ENCODE measurements at places on chromosomes 11 and 22. TPM values are rescaled to one million over a fixed set of nuclear protein-coding genes. Genes with fewer than 3 reads are reported as not detected.

The GGTLC2 gene
- not detected for total RNA-seq

The PIWIL4 gene
- total RNA-seq: 0.62 TPM

The MIAT gene
- total RNA-seq: 0.46 TPM

DNA sequence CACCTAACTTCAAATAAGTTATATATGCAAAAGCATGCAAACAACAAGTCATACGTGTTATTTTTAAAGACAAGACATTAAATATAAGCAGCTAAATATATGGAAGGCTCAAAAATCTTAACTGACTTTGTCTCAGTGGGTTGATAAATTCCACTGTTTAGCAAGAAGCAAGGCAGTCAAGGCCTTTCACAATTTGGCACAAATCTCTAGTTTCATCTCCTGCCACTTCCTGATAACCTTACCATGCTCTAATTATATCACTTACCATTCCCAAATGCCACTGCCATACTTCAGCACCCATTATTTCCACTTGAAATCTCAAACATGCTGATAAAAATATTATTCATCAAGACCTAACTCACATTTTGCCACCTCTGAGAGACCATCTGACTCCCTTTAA, 24.8 kb downstream of the DCUN1D5 start:
- no peaks in the 10 kb centered on the region for H3K27me3 ChIP-seq
- peaks cover 25% of the 10 kb centered on the region for H3K4me1 ChIP-seq
- H3K27ac ChIP-seq: no peak overlapping the region
- H3K36me3 ChIP-seq: peaks cover 4% of the 10 kb centered on the region

DNA sequence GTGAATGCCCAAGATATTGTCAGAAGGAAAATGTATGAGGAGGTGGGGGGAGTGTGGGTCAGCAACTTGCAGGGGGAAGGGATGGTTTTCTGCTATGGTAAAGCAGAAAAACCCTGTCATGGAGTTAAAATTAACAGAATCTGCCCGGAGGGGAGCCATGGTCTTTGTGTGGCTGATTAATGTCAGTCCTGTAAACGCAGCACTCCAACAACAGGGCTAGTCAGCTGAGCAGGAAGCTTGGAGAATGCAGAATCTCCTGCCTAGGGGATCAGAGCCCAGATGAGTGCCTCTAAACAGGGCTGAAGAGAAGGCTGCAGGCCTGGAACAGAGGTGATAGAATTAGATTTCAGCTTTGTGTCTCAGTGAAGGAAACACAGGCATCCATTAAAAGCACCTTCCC, 140.9 kb upstream of the MTNR1B start:
- H3K4me3 ChIP-seq: no peak overlapping the region
- DNase-seq: no peak
- no peaks in the 10 kb centered on the region for H3K27me3 ChIP-seq
- H3K4me1 ChIP-seq: no peaks in the 10 kb centered on the region
- H3K36me3 ChIP-seq: no peaks in the 10 kb centered on the region
- H3K27ac ChIP-seq: no peak overlapping the region

GRCh38 chr11:130150790-130151189, 8.8 kb upstream of the ST14 start:
- no peak overlapping the region for H3K27ac ChIP-seq
- no peaks in the 10 kb centered on the region for H3K4me1 ChIP-seq

DNA sequence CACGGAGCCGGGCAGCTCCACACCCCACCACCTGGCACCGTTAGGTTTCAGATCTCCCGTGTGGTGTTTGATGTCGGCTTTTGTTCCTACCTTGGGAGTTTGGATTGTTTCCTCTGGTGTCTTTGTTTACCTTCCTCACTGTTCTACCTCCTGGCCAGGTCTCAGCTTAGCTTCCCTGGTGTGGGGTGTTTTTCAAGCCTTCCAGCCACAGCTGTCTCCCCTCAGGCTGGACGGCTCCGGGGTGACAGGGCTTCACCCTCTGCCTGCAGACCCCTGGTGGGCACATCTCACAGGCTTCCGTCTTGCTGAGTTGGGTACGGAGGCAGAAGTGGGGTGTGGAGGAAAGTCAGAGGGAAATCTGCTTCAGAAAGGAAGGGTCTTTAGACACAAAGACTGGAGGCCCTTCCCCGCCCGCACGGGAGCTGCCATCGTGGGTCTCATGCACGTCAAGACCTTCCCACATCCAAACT, 59.6 kb upstream of the EMID1 start:
- H3K4me3 ChIP-seq: no peak overlapping the region
- no peaks in the 10 kb centered on the region for H3K4me1 ChIP-seq
- no peaks in the 10 kb centered on the region for H3K36me3 ChIP-seq
- no peaks in the 10 kb centered on the region for H3K27me3 ChIP-seq
- H3K27ac ChIP-seq: no peak overlapping the region
- no peak for DNase-seq

DNA sequence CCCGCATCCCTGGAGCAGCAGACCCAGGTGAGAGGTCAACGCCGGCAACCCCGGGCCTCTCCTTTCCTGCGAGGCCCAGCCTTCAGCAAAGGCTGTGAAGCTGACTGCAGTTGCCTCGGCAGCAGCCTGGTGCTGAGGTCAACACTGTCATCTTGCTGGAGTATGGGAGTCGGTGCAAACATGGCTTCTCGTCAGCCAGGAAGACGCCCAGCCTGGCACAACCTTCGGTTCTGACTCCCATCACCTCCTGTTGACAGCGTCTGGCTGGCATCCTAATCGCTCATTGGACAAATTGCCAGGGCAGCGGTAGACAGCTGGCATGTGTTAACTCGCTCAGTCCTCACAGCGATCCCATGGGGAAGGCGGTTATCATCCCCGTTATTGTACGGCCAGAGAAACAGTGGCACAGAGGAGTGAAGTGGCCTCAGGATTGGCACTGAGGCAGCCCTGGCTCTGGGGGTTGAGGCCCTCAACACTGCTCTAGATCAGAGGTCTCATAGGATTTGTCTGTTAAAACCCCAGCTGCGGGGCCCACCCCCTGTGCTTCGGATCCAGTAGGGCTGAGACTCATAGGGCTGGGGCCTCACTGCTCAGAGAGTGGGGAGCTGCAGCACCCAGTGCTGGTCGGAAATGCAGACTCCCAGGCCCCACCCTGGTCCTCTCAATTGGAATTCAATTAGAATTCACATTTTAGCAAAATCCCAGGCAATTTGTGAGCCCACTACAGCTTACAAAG, 39.3 kb upstream of the TP53I11 start:
- H3K4me1 ChIP-seq: no peaks in the 10 kb centered on the region
- H3K27ac ChIP-seq: no peak overlapping the region
- H3K4me3 ChIP-seq: no peak overlapping the region
- H3K36me3 ChIP-seq: no peaks in the 10 kb centered on the region
- no peaks in the 10 kb centered on the region for H3K27me3 ChIP-seq

- no peaks in the 10 kb centered on the region for H3K27me3 ChIP-seq
- no peaks in the 10 kb centered on the region for H3K36me3 ChIP-seq
- H3K4me3 ChIP-seq: no peak overlapping the region
- peaks cover 32% of the 10 kb centered on the region for H3K4me1 ChIP-seq
Observed at GRCh38 chr11:68149417-68149816, 28.2 kb upstream of the CHKA start.

GRCh38 chr11:12180257-12181205, 70.1 kb downstream of the MICAL2 start:
- no peaks in the 10 kb centered on the region for H3K36me3 ChIP-seq
- H3K27ac ChIP-seq: no peak overlapping the region
- H3K4me1 ChIP-seq: no peaks in the 10 kb centered on the region
- no peaks in the 10 kb centered on the region for H3K27me3 ChIP-seq
- no peak for DNase-seq
- no peak overlapping the region for H3K4me3 ChIP-seq

- H3K27me3 ChIP-seq: no peaks in the 10 kb centered on the region
- H3K36me3 ChIP-seq: no peaks in the 10 kb centered on the region
Observed at GRCh38 chr11:2180789-2181370, 9.3 kb upstream of the TH start.

DNA sequence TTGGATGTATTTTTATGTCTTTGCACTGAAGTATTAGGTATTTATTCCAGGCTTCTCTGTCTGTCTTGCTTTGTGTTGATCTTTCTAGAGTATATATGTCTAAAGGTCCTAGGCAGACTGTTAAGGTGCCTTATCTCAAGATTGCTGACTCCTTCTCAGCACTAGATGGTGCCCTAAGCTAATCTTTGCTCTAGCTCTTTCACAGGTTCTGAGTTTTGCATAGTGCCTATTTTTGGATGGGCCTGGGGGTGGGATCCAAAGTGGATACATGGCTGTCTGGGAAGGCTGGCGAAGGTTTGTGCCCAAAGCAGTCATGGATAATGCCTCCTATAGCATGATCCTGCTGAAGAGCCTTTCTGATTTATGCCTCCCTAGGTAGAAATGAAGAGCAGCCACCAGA, 154.9 kb downstream of the TRPC6 start:
- H3K27ac ChIP-seq: no peak overlapping the region
- H3K36me3 ChIP-seq: no peaks in the 10 kb centered on the region
- H3K27me3 ChIP-seq: no peaks in the 10 kb centered on the region
- no peak overlapping the region for H3K4me3 ChIP-seq
- DNase-seq: no peak

- DNase-seq: no peak
- H3K27ac ChIP-seq: no peak overlapping the region
- no peaks in the 10 kb centered on the region for H3K36me3 ChIP-seq
Observed at GRCh38 chr11:99079576-99079975, 58.8 kb downstream of the CNTN5 start.

DNA sequence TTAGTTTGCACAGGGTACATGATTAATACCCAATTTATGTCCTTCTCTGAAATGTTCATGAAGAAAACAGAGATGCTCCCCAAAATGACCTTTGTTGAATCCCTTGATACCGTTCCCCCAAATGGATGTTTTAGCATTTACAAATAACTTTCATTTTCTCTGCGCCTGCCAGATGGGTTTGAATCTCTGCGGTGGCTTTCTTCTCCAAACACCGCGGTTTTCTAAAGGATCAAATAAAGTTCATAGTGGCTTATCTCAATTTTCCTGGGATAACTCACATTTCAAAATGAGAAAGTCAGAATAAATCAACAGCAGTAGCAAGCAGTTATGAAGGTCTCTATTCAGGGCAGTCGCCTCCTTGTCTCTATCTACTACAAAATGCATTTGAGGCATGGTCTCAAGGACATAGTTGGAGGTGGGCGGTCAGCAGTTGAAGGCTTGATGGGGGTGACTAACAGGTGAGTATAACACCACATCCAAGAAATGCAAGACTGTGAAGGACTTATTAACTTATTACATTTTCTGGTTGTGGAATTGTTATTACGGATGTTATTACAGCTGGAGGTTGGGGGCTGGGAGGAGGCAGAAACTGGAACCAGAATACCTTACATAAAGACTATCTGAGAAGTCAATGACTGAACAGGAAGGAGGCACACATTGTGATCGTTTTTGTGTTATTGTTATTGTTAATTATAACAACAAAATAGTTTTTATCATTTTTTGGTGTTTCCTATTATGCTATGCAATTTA, 1513.3 kb downstream of the FAM181B start:
- no peak for DNase-seq
- no peaks in the 10 kb centered on the region for H3K36me3 ChIP-seq
- no peak overlapping the region for H3K4me3 ChIP-seq
- H3K4me1 ChIP-seq: no peaks in the 10 kb centered on the region
- no peaks in the 10 kb centered on the region for H3K27me3 ChIP-seq
- H3K27ac ChIP-seq: no peak overlapping the region

Data from right lobe of liver (tissue), 6 donors.